ENCODE measurements at places on chromosomes 5 and 9.

GRCh38 chr9:35658968-35659220 is 802 bp downstream of the CCDC107 start:
- DNase-seq: no peak

DNA sequence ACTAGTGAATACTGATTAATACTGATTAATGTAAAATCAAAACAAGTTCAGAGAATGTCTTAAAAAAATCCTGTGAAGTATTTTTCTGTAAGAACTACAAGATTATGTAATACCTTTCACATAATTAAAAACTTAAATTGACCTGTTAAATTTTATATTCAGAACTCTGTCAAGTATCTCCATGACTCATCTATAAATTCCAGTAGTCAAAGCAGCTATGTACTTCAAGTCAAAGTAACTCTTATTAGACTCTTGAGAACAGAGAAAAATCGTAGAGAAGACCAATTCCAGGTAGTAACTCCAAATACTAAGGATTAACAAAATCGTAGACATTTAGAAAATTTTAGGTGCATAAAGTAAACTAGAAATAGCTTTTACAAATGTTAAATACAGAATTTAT is 77.1 kb downstream of the HOMER1 start:
- DNase-seq: no peak

- DNase-seq: no peak
Observed at GRCh38 chr5:2591777-2592453, 159.6 kb downstream of the IRX2 start.

DNA sequence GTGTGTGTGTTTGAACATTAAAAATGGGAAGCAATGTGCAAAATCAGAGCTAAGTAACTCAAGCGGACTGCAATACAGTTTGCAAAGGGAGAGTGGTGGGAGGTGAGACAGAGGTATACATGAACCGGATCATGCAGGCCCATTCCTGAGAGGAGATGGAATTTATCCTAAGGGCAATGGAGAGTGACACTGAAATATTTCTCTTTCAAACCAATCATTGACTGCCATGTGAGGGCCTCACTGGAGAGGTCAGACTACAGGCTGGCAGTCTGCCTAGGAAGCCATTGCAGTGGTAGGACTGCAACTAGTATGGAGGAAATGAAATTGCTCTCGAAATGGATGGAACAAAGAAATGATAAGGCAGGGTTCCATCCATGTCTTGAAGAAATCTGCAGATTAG is 34.8 kb downstream of the TNFSF15 start:
- DNase-seq: no peak

GRCh38 chr5:179198825-179199224 is 138.7 kb downstream of the ZNF354C start:
- no peak for DNase-seq

DNA sequence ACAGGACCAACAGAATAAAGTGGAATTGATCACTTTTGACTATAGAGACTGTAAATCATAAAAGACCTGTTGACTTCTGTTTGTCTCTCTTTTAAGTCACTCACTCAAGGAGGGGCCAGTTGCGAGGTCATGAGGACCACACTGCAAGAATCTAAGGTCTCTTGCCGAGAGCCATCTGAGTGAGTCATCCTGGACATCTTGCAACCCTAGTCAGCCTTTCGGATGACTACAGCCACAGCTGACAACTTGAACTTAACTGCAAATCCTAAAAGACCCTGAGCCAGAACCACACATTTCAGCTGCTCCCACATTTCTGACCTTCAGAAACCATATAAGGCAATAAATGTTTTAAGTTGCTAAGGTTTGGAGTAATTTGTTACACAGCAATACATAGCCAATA is 129.7 kb upstream of the RAD23B start:
- no peak for DNase-seq

GRCh38 chr5:169862391-169862811 is 117.9 kb downstream of the INSYN2B start:
- no peak for DNase-seq

- no peak for DNase-seq
Observed at GRCh38 chr5:51375084-51375483, 8.2 kb upstream of the ISL1 start.

DNA sequence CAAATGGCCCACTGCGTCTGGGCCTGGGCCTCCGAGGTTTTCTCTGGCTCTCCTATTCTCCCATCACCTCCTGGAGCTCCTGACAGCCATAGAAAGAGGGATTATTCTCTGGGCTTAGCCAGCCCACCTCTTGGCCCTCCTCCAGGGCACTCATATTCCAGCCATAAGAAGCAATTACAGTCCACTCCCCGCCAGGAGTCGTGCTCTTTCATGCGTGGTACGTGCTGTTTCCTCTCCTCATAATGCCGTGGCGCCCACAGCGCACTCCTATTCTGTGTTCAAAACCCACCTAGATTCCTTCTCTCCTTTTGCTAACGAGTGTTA is 240.8 kb upstream of the ZNF462 start:
- no peak for DNase-seq

- no peak for DNase-seq
Observed at GRCh38 chr9:127570533-127571111, 41.5 kb upstream of the STXBP1 start.

GRCh38 chr5:42361315-42361688 is 61.9 kb upstream of the GHR start:
- DNase-seq: no peak

- DNase-seq: no peak
Observed at GRCh38 chr9:131048332-131048731, 39.4 kb downstream of the LAMC3 start.

DNA sequence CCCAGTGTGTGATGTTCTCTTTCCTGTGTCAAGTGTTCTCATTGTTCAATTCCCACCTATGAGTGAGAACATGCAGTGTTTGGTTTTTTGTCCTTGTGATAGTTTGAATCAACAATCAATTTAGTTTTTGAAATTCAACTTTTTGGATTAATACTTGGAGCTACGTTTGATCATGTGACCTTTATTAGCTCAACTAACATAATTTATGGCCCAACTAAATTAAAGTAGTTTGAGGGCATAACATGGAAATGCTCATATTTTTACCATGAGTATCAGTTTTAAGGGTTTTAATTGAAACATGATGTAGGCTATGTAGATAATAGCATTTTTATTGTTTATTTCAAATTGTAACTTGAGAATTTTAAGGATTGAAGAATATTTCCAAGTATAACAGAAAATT is 168.0 kb downstream of the CCDC171 start:
- no peak for DNase-seq

- no peak for DNase-seq
Observed at GRCh38 chr9:87670572-87671264, 55.2 kb upstream of the CTSL start.

- DNase-seq: no peak
Observed at GRCh38 chr9:81522716-81523551, 166.4 kb downstream of the TLE1 start.

- DNase-seq: no peak
Observed at GRCh38 chr5:79297661-79298060, 61.7 kb downstream of the JMY start.

- DNase-seq: peak; percentile 92
Observed at GRCh38 chr9:128007566-128008138, 26.9 kb upstream of the EEIG1 start.

DNA sequence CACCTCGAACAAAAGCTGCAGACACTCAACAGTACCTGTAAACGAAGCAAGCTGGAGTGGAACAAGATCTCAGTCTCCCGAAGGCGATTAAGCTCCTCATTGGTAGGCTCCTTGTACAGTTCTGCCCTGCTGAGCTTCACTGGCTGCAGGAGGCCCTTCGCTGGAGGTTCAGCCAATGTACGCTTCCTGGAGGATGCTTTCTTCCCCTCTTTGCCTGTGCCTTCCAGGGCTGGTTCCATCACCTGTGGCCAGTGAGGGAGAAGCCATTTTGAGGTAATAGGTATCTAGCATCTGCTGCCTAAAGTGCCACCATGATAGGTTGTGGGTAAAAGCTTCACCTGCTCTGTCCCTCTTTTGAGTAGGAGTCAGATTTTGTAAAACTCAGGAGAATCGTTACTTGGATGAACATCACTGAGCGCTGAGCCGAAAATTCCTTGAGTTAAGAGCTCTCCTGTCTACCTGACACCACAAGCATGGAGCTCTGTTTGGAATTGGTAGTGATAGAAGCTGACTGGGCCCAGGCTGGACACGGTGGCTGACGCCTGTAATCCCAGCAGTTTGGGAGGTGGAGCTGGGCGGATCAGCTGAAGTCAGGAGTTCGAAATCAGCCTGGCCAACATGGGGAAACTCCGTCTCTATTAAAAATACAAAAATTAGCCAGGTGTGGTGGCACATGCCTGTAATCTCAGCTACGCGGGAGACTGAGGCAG is 1.4 kb downstream of the NOL6 start:
- DNase-seq: no peak

GRCh38 chr9:134555094-134555650 is 86.4 kb upstream of the COL5A1 start:
- DNase-seq: no peak

DNA sequence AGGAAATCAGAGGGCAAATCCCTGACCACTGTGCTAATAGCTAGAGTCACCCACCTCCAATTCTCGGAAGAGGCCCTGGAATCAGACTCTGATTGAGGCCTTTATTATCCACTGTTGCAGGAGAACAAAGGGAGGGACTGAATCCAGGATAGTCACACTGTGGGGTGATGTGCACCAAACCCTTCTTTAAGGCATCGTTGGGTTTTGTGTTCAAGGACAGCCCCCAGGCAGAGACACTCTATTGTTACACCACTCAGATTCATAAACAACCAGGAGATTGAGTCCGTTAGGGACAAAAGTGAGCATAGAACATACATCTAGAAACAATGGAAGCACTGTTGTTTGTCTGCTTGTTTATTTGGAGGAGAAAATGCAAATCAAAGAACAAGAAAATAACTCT is 124.6 kb upstream of the TBCA start:
- no peak for DNase-seq

DNA sequence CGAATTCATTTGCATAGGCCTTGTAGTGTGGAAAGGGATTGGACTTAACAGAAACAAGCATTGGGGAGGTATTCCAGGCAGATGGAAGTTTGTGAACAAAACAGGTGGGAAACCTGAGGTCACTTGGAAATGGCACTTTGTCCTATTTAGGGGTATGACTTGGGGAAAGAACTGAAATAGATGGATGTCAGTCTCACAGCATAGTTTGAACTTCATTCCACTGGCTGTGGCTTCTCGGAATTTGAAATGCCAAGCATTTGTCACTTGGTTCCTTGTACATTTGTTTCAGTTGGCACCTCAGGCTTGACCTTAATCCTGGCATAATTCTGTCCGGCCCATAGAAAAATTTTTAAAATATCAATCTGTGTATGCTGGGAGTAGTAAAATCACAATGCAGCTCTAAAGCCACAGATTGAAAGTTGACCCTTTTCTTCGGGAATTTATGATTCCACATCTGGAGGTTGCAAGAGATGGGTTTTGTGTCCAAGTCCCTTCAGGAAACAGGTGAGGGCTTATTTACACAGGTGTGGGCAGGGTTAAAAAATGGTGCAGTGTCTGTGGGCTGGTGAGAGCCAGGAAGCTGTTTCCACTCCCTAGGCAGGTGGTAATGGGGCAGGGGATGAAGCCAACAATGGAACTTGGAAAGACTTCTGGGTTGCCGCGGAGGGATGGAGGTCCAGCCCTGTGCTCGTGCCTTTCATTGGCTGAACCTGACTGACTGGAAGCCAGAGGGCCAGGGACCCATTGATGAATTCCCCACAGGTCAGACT is 39.2 kb upstream of the PDE8B start:
- no peak for DNase-seq

DNA sequence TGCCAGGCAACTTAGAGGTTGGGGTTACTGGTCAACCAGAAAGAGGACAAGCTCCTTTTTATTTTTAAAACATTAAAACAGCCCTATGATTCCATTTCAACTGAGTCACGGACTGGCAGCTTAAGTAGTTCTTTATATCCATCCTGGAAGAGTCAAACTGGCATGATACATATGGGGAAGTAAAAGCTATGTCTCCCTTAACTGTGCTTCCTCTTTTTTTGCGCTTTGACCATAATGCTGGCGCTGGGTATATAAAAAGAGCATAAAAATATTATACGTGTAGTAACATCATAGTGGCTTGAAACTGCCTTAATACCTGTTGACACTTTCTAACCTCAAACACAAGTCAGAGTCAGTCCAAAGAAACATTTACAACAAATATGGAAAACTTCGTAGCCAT is 274.4 kb downstream of the CSNK1G3 start:
- DNase-seq: no peak

DNA sequence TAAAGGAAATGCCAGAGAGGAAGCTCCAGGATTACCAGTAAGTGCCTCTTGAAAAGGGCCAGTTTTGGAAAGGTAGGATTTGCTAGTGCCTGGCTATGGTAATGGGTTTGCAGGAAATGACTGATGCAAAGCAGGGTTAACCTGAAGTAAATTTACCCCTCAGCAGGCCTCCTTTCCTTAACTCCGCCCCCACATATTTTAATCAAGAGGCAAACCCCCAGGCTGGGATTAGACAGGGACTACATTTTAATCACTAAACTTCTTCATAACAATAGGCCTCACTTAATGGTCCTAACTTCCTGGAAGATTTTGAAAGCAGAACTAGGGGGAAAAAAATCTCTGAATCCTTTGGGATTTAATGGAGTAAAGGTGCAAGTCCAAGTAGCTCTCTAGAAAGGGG is 10.2 kb upstream of the SLC1A3 start:
- DNase-seq: no peak

DNA sequence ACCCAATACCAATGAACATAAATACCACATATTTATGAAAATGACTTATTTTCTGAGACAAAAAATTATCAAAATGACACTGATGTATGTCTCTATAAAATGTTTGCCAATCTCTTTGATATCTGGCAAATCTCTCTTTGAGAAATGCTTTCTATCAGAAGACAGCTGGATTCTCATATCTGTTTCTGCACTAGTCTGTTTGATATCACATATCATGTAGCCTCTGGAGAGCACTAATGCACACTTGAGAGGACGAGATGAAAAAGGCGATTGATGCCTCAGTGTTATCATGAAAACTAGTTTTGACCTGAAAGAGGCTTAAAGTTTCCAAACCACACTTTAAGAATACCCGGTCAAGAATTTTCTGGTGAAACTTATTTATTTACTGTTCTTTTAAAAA is 29.1 kb upstream of the ANKRD55 start:
- no peak for DNase-seq

DNA sequence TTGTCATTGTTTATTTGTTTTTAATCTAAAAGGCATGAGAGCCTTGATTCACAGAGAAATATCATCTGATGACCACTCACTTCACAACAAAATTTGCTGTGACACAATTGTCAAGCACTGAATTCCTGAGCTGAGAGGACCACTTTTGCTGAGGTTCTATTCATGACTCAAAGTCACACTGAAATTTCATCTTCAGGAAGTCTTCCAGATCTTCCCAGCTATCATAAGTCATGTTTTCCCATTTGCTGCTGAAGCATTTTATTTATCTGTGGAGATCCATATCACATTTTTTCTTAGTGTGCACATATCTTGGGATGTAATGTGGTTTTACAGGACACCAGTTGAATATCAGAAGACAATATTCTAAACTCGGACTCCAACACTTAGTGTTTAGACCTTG is 255.1 kb upstream of the TRIM32 start:
- DNase-seq: no peak

DNA sequence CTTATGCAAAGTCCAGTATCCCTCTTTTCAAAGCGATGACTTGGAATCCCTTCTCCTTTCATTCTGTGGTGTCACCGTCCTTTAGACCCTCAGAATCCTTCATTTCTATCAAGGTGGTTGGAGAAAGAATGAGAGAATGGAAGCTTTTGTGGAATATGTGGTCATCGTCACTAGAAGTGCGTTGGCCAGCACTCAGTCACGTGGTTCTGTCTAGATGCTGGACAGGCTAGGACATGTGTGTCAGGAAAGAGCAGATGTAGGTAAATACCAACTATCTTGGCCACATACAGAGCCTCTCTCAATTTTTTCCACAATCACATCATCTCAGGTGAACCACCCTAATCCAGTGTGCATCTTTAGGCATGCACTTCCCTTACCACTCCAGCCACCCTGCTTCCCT is 206.0 kb downstream of the ARRDC3 start:
- no peak for DNase-seq
